EH (cell line): ENCODE measurements at places on chromosomes 2 and 18.

GRCh38 chr2:166088634-166089033, 39.2 kb downstream of the SCN1A start:
- peak; percentile 7 for DNase-seq

- DNase-seq = no peak
Measured at GRCh38 chr2:206585335-206585734, 57.0 kb upstream of the FAM237A start.

GRCh38 chr2:74975016-74975415, 16.6 kb downstream of the POLE4 start:
- DNase-seq = no peak

DNA sequence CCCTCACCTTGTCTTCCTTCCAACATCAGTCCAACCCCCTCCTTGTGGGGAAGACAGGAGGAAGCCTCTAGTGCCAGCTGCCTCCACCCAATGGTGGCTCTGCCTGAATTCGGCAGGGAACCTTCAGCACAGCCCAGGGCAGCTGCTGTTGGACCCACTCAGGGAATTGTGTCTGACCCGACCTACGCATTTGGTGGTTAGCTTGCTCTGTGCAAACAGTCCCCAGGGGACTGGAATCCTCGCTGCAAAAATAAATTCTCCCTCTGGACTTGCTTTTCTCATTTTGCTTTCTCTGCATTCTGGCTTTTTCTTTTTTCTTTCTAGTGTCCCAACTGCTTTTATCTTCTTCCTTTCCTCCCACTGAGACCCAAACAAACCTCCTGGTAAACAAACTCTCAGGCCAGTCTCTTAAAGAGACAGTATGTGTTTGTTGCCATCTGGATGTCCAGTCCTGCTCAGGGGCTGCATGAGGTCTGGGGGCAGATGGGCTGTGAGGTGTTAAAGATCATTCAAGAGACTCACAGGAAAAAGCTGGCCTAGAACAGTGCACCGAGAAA, 137.7 kb upstream of the HAAO start:
- peak; percentile 74 for DNase-seq

DNA sequence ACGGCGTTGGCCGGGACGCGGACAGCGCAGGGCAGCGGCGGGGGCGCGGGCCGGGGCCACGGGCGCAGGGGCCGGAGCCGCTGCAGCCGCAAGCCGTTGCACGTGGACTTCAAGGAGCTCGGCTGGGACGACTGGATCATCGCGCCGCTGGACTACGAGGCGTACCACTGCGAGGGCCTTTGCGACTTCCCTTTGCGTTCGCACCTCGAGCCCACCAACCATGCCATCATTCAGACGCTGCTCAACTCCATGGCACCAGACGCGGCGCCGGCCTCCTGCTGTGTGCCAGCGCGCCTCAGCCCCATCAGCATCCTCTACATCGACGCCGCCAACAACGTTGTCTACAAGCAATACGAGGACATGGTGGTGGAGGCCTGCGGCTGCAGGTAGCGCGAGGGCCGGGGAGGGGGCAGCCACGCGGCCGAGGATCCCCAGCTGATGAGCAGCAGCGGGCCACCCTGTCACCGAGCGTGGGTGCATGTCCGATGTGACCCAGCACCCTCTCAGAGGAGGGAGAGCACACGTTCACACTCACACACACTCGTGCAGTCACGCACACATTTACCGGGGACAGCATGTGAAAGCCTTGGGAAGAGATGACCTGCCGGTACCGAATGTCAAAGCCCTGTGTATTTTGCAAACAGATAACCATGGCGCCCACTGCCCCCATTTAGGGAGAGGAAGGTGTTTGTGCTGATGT, 4.2 kb downstream of the GDF7 start:
- DNase-seq = no peak

DNA sequence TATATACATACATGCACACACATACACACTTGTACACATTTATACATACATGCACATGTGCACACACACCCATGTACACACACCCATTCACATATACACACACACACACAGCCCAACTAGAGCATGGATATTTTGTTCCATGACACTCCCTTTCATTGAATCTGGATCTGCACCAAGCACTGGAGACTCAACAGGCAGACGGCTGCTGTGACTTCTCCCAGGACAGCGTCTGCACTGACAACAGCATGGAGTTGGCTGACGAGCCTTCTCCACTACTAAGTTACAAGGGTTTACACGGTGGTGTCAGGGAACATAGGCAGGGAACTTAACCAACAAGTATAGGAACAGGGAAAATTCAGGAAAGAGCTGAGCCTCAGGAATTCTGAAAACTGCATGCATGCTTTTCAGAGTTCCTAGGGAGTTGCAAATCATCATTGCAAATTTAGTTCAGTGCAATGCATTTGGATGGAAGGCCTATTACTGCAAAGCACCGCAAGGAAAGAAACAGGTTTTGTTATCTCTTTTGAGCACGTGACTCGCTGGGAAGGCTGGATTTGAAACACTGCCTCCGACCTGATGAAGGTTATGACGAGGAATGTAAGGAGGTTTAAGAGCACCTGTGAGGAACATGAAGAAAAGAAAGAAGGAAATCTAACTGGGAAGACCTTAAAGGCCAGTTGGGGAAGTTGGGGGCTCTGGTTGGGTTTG, 35.9 kb downstream of the TMEM18 start:
- DNase-seq = no peak

DNA sequence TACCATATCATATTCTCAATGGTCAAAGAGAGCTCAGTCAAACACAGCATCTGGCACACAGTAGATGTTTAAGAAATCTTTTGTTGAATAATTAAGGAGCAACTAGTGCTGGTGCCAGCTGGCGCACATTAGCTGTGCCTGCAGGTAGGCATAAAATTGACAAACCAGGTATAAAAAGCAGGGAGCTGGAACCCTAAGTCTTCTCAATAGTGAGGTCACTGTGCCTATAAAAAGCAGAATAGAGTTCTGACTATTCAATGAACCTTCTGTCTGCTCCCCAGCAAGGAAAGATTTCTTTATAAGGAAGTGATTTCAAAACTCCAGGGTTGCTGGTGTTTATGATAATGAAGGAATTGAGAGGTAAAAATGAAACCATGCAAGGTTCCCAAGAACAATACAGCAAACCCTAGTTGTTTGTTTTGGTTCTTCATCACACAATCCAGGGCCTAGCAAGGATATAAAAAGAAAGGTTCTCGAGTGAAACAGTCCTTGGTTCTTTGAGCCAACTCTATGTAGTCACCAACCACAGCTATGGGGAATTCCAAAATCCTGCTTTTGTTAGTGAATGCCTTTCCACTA, 76.1 kb downstream of the THADA start:
- peak; percentile 95 for DNase-seq

DNA sequence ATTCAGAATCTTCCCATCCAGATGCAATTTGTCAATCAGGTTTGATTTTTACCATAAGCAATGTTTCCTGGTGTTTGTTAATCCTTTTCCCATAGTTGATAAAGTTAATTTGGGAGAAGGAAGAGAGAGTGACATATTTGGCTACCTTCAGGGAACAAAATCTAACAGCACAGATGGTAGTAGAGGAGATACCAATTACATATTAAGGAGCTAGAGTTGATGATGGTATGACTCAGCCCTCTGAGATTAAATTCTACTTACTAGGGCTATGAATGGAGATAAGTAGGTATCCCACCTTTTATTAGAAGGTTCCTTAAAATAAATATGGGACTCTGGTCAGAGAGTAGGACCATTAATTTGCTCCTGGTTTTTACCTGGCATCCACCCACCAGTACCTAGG, 139.7 kb downstream of the EHBP1 start:
- DNase-seq = no peak

- DNase-seq = no peak
Measured at GRCh38 chr2:177393824-177394593, 1.4 kb downstream of the AGPS start.

GRCh38 chr2:76211991-76212985, 501.6 kb upstream of the GCFC2 start:
- DNase-seq = no peak

DNA sequence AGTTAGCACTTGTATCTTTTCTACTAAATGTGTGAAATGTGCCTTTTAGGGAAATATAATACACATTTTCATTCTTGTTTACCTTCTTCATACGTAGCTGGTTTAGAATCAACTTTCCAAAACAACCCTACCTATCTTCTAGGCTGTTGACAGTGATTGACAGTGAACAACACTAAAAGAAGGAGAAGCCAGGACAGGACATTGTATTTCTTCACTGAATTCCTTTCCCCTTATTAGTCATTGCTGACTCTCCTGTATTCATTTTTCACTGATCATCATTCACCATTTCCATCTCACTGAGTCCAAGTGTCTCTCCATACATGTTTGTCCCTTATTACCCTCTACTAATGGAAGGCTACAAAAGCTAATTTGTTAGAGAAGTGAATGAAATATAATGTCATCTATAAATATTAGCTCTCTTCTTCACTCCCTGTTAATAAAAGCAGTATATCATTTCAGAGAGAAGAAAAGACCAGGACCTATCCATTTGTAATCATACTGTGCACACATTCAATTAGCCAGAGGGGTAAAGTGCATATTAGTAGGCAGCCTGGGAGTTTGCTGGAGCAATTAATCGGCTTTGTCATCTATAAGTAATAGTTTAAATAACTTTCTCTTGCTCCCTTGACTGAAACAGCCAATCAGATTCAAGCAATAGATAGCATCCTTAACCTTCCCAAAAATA, 192.5 kb upstream of the FOSL2 start:
- DNase-seq = peak; percentile 18

DNA sequence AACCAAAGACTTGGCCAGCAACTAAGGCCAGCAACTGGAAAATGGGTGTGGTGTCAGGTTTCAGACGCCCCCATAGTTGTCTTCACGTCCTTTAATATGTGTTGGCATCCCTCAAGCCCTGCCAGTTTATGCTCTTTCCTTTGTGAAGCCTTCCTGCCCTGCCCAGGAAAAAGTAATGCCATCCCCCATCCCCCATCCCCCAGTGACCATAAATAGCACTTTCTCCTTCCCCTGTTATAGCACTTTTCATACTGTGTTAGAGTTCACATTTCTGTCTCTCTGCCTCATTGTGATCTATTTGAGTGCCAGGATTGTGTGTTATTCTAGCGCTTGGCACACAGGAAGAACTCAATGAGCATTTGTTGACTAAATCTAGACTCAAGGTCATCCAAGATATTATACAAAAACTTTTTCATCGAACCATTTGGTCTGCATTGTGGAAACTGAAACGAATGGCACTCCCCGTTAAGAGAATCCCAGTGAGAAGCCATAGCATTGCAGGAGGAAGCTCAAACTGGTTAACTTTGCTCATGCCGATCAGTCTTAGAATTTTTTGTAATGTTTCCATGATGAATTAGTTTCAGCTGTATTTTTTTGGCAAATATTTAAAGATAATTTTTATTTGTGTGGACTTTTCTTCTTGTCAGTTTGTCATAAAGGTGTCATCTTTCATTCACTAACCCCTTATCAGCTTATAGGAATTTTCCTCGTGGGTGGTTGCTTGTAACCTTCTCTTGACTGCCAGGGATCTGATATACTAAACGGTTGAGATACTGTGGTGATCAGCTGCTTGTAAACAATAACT, 15.7 kb downstream of the CRIM1 start:
- DNase-seq = peak; percentile 76

DNA sequence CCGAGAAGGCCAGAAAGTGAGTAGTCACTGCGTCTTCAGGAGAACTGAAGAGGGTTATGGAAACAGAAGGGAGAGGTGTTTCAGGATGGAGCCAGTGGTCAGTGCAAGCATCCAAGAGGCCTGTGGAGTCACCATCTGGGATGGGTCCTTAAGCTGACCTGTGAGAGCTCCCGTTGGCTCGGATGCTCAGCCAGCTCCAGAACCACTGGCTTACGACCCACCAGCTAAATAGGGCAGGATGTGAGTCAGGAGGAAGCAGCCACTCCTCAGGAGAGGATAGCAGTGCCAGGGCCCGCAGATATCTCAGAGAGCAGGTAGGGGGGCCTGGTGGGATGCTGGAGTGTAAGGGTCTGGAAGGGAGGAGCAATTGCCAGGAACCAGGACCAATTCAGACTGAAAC, 63.1 kb upstream of the B3GNT7 start:
- DNase-seq = no peak

- no peak for DNase-seq
Measured at GRCh38 chr18:57776354-57776753, 26.8 kb downstream of the ATP8B1 start.

DNA sequence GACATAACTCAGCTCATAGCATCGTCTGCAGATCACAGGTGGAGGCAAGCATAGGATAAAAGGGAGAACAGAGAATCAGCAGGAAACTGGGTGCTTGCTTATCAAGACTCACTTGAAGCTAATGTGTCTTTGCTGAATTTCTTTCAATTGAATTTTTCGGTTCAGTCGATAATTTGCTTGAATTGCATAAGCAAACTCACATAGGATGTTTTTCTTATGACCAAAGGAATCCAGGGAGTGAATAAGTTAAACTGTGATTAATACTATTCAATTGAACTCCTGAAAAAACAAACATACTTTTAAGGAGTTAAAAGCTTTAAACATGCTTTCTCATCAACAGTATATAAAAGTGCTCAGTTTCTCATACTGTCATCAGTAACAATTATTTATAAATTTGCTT, 707.1 kb upstream of the ACVR2A start:
- no peak for DNase-seq

DNA sequence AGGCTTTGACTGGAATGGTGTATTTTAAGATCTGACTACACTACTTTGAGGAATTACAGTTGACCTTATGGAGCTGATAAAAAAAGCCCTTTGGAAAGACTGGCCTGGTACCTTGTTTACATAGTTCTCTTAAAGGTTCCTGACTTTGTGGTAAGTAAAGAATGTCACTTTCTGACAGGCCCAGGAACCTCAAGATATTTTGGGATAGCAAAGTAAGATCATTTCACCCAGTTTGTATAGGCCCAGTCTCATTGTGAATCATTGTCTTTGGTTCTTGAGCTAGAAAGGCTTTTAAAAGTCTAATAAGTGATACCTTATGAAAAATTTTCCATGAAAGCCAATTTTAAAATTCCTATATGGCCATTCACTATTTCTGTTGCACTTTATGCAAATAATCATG, 316.3 kb upstream of the LRRTM4 start:
- no peak for DNase-seq
